Activated CD8-positive, alpha-beta memory T cell treated with anti-CD3 and anti-CD28 coated beads for 48 hours (primary cell): ENCODE measurements at places on chromosomes 12 and 14.

GRCh38 chr14:24181371-24182077 lies 7.1 kb downstream of the IPO4 start:
- DNase-seq: no peak

DNA sequence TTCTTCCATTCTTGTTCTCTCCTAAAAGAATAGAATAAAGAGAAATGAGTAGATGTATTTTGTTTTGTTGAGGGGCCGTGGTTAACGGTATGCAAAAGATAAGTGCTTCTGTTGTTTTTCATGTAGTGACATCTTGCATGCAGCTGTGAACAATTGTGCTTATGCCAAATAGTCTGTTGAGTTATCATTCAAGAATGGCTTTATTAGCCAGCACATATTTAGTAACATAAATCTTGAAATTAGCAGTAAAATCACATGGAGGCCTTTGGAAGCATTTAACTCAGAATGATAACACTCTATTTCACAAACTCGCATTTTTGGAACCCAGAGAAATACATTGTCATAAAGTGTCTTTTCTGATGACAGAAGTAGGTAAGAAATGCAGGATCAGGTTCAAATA lies 1772.0 kb upstream of the FLRT2 start:
- no peak for DNase-seq

GRCh38 chr12:64494998-64495729 lies 43.2 kb downstream of the TBK1 start:
- DNase-seq: no peak

GRCh38 chr14:87491816-87492215 lies 501.2 kb downstream of the GALC start:
- DNase-seq: no peak
